ENCODE measurements at places on chromosomes 1 and 21.
A peak's percentile ranks its signal among the peaks of the same experiment; 100 is the strongest.

- no peak for DNase-seq
These were observed 2.4 kb upstream of the TAF1A start for GRCh38 chr1:222592171-222592570.

- DNase-seq, result no peak
These were observed 20.8 kb downstream of the KCNJ15 start for GRCh38 chr21:38277501-38278131.

GRCh38 chr1:7048395-7048794, 263.1 kb downstream of the CAMTA1 start:
- DNase-seq, result no peak

DNA sequence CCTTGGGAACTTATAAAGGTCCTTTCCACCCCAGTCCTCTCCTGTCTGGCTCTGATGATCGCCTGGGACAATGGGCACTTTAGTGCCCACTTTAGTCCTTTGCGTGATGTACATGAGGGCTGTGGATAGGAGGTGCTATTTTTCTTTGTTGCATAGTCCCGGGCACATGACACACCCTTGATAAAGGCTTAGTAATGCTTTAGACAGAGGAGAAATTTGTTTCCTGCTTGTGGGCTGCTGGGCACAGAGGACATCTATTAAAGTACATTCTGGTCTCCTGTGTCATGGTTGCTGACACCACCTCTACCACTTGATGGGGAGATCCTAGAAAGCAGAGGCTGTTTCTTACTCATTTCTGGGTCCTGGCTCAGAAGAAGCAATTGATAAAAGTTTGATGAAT, 5.4 kb upstream of the KNCN start:
- no peak for DNase-seq

- DNase-seq, result no peak
These were observed 33.2 kb upstream of the SAMD13 start for GRCh38 chr1:84268346-84268745.

DNA sequence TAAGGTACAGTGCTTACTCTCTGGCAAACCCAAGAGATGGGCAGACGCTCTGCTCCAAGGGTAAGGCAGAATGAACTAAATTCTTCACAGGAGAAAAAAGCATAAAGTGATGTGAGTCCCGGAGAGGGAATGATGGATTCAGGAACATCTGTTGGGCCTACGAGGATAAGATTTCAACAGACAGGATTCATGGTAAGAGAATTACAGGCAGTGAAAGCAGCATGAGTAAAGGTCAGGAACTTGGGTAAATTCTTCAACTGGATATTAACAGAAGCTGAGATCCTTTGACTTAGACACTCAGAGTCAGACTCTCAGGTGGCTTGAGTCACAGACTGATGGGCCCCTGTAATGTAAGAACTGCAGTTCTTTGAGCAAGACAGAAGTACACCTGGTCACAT, 152.6 kb downstream of the TRABD2B start:
- no peak for DNase-seq

GRCh38 chr1:106222403-106222802, 834.1 kb upstream of the PRMT6 start:
- DNase-seq, result no peak

DNA sequence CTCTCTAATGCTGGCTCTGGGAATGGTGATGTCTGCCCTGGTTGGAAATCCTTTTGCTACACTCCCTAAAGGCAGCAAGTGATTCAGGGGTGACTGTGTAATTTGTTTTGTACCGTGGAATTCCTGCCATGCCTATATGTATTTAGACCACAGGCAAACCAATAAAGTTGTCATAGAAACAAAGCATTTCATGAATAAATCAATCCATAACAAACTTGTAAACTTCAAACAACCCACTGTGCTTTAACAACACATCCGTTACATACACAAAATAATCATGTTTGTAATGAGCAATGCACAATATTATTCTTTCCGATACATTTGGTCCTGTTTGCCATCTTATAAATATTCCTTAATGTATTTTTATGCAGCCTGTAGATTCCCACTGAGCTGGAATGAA, 330.3 kb upstream of the SNX7 start:
- DNase-seq, result no peak

GRCh38 chr1:54819195-54819536, 18.0 kb upstream of the TTC22 start:
- no peak for DNase-seq

DNA sequence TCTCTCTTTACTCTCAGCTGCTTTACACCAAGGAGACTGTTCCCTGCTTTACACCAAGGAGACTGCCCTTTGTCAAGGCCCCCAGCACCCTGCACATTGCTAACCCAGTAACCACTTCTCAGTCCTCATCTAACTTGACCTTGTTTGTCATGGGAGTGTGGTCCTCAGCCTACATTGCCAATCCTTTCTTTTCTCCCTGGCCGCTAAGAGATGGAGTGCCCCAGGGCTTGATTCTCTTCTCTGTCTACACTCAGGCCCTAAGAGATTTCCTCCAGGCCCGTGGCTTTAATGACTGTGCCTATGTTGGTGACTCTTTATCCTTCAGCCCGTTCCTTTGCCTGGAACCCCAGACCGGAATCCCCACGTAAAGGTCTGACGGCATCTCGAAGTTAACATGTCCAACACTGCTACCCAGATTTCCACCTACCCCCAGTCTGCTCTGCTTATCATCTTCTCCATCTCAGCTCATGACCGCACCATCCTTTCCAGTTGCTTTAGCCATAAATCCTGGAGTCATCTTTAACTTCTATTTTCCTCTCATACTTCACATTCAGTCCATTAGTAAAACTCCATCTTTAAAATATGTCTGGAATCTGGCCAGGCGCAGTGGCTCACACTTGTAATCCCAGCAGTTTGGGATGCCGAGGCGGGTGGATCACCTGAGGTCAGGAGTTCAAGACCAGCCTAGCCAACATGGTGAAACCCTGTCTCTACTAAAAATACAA, 9.5 kb upstream of the SEMA4A start:
- DNase-seq, result no peak

DNA sequence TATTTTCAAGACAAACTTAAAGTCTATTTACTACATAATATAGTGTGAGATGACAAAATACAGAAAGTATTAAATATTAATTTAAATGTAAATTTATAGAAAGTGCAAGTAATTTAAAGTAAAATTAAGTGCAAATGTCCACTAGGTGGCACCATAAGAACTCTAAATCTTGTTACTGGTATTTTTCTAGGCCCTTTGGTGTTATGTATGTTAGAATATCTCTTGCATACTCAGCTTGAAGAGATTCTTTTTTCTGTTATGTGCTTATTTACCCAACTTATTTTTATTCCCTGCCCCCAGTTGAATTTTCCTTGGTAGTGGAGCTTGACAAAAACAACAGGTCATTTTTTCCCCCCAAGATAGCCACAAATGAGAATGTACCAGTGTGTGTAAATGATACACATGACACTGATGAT, 71.5 kb downstream of the RPS6KC1 start:
- DNase-seq, result no peak

DNA sequence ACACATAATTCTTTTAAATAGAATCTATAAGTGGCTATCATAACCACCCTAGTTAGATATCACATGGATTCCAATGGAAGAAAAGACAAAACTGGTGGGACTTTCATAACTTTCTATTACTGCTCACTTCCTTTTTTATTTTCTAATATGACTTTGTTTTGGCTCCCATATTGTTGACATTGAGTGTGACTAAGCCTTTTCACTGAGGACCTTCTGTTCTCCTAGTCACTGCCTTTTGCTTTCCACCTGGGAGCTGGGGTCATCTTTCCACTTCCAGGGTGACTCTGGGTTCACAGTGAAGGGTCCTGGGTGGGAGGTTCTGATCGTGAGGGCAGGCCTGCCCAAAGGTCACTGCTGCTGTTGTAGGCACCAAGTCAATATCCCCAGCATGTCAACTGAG, 275.8 kb downstream of the TGFB2 start:
- DNase-seq, result no peak

DNA sequence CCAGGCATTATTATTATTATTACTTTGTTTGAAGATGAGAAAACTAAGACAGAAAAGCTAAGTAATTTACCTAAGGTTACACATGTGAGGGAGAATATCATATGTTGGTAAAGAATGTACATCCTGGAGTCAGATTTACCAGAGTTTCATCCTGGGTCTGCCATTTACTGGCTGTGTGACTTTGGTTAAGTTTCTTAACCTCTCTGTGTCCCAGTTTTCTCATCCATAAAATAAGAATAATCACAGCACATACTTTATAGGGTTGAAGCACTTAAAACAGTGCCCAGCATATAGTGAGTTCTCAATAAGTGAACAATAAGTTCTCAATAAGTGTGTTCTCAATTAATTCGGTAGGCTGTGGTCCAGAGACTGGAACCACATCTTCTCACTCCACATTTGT, 32.5 kb downstream of the UBE2U start:
- DNase-seq, result no peak

GRCh38 chr1:81512252-81513003, 288.3 kb upstream of the ADGRL2 start:
- DNase-seq, result no peak

DNA sequence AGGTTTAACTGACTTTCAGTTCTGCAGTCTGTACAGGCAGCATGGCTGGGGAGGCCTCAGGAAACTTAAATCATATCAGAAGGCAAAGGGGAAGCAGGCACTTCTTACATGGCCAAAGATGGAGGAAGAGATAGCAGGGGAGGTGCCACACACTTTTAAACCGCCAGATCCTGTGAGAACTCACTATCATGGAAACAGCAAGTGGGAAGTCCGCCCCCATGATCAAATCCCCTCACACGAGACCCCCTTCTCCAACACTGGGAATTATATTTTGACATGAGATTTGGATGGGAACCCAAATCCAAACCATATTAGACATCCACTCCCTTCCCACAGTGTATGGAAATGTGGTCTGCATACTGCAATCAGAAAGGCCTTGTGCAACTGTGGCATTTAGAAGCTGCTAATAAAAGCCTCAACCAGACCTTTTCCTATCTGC, 148.2 kb downstream of the FCRL5 start:
- DNase-seq, result no peak

DNA sequence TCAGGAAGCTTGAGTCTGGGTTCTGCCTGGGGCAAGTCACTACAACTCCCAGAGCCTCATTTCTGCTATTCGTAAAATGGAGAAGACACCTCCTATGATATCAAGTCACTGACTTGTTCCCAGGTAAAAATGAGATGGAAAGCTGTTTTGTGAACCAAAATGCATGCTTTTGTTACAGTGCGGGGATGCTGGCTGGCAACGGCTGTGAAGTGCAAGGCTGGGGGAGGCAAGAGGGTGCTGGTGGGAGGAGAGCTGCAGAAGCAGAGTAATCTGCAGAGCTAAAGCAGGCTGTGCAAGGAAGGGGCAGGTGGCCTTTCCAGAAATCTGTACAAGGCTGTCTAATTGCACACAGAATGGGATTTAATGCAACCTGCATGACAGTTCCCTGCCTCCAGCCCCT, 150.9 kb downstream of the CNIH3 start:
- DNase-seq, result no peak

GRCh38 chr1:87723193-87723592, 394.5 kb downstream of the LMO4 start:
- no peak for DNase-seq

GRCh38 chr1:3465935-3466321, 11.5 kb downstream of the ARHGEF16 start:
- DNase-seq, result peak; percentile 44

- DNase-seq, result no peak
These were observed 26.8 kb downstream of the HSF2BP start for GRCh38 chr21:43632373-43632905.
